Thoracic aorta (tissue), 2 donors: ENCODE measurements at places on chromosomes 1 and 21. TPM values are rescaled to one million over a fixed set of nuclear protein-coding genes. Genes with fewer than 3 reads are reported as not detected.

DNA sequence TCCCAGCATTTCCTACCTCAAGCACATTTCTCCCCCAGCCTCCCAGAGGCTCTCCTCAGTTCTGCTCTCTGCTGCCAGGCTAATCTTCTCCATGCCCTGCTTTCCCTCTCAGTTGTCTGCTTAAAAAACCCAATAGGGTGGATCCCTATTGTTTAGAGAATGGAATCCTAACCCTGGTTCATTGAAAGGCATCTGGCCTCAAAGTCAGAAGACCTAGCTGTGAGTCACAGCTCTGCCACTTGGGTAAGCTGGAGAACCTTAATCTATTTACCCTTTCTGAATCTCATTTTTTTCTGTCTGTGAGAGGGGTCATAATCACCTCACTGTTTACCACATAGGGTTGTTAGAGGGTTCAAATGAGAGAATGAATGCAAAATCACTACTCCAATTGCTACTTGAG lies 12.5 kb upstream of the MYOC start:
- no peak for DNase-seq

DNA sequence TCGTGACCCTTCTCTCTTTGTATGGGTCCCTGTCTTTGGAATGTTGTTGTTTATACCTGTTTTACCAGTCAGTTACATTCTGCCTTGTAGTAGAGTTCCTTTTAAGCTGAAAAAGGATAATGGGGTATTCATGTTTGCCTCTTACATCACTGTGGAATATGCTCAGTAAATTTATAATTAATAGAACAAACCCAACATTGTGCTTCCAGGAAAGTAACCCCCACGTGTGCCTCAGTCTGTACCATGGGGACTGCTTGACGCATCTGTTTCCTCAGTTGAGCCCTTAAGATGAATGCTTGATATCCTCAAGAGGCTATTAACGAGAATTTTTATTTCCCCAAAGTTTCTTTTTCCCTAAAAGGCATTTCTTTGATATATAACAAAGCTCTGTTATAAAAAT lies 73.4 kb downstream of the ST6GALNAC3 start:
- DNase-seq, result no peak

LIPI gene
- total RNA-seq, result not detected

DNA sequence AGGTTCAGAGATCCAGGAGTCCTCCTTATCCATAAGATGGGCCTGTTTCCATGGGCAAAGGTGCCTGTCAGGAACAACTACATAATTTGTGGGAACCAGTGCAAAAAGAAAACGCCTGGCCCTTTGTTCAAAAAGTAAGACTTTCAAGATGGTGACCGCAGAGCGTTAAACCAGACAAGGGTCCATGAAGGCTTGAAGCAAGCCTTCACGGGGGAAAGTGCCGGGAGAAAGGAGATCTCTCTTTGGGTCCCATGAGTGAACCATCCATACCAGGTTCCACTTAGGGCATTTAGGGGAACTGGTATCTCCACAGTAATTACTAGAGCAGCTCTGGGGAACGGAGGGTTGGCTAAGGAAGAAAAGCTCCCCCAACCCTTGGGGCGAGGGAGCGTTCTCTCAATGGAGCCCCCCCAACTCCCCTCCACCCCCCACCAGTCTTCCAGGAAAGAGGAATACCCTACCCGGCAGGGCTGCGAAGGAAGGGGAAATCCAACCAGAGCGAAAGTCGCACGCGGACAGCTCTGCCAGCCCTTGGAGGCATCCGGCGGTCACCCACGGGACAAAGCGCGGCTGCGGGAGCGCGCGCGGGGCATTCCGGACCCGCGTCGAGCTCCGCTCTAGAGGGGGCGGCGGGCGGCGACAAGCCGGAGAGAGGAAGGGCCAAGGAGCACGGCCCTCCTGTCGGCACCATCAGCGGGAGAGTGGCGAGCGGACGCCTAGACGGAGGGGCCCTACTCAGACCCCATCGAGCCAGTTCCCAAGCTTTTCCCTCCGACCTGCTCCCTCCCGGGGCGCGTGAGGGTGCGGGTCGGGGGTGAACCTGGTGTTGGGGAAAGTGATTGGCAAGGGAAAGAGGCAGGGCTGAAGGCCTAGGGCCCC lies 687 bp upstream of the RASSF5 start:
- DNase-seq, result no peak

GRCh38 chr1:64545118-64545843 lies 75.4 kb downstream of the CACHD1 start:
- no peak for DNase-seq

RAB42 gene
- 0.95 TPM for total RNA-seq

SLC45A1 gene
- total RNA-seq, result 6.0 TPM

- no peak for DNase-seq
Measured at GRCh38 chr21:45381865-45382696, 22.9 kb upstream of the COL18A1 start.

DNA sequence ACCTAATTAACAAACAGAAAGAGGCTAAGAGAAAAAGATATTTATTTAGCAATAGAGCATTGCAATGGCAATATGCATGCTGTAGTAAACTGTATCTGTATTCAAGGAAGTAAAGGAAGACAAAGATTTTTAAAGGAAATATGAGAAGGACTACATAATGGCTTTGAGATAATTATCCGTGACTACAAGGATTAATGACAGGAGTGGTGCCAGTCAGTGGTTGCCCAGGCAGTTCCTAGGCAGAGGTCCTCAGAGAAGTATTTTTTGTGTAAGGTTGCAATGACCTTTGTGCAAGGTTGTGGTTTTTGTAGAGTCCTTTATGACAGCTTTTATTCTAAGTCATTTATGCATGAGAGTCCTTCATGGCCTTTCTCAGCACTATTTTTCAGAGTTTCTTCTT lies 711.1 kb upstream of the CHRM3 start:
- no peak for DNase-seq

ACKR1 gene
- 177 TPM for total RNA-seq

GRCh38 chr1:77036560-77036959 lies 169.3 kb downstream of the ST6GALNAC5 start:
- no peak for DNase-seq

DNA sequence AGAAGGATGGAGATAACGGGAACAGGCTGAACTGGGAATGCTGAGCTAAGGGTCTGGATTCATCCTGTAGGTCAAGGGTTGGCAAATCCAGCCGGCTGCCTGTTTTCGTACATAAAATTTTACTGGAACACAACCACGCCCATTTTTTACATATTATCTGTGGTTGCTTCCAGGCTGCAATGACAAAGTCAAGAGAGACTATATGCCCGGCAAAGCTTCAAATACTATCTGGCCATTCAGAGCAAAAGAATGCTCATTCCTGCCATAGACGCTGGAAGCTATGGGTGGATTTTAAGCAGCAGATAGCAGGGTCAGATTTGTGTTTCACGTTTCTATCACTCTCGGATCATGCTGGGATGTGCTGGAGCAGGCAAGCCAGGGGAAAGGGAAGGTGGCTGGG lies 137.9 kb upstream of the EDN2 start:
- DNase-seq, result no peak

SLAMF6 gene
- 5.6 TPM for total RNA-seq

- no peak for DNase-seq
Measured at GRCh38 chr1:199510314-199510713, 517.2 kb upstream of the NR5A2 start.

DNA sequence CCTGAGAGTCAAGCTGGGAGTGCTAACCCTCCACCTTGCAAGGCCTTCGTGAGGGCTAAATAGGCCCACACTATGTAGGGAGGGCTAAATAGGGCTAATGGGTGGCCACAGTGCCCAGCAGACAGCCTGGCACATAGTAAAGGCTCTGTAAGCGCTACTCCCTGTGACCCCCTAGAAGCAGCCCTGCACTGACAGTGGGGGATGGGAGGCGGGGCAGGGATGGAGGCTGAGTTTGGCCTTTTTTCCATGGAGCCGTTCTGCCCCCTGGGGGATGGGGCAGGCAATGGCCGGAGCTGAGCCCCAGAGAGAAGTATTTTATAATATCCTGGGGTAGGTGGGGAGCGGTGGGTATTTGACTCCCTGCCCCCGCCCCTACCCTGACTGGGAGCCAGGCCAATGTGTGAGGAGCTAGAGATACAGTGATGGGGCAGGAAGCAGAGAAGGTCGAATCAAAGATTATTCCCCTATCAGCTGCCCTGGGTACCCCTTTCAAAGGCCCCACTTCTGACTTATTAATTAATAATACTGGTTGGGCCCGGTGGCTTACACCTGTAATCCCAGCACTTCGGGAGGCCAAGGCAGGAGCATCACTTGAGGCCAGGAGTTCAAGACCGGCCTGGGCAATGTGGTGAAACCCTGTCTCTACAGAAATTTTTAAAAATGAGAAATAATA lies 42.3 kb downstream of the LACTBL1 start:
- no peak for DNase-seq

DNA sequence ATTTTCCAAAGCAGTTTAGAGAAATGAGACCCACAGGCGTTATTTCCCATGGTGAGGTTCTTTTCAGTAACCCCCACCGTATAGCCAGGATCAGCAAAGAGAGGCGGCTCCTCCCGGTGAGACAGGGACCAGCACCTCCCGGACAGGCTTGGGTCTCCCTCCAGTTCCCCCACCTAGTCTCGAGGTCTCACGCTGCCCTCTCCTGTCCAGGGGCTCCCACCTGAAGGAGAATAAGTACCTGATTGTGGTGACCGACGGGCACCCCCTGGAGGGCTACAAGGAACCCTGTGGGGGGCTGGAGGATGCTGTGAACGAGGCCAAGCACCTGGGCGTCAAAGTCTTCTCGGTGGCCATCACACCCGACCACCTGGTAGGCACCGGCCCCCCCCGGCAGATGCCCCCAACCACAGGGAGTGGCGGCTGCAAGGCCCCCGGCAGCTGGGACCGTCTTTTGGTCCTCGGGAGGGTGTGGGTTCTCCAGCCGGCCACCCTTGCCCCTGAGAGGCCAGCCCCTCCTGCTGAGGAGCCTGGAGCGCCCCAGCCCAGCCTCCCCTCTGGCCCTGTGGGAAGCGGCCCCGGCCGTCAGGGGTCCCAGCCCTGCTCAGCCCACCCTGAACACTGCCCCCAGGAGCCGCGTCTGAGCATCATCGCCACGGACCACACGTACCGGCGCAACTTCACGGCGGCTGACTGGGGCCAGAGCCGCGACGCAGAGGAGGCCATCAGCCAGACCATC lies 4.9 kb downstream of the COL6A1 start:
- DNase-seq, result no peak

GRCh38 chr1:182631053-182631677 lies 27.0 kb upstream of the RGS16 start:
- DNase-seq, result no peak

- DNase-seq, result no peak
Measured at GRCh38 chr1:56573311-56573710, 6.1 kb downstream of the PLPP3 start.

DNA sequence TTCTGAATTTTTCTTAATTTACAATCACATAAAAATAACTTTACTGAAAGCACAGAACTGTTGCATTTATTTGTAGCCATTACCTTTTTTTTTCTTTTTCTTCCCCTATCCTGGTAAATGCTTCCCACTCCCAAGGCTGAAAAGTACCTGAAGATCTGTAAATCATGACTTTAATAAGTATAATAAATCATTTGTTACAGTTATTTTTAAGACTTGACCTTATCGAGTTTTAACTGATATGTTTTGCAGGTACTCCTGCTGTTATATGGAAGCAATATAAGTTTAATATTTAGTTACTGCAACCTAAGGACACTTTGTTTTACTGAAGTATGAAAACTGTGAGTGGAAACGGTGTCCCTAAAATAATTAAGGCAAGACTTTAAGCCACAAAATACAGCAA lies 142.6 kb downstream of the TTLL7 start:
- DNase-seq, result no peak

MROH9 gene
- not detected for total RNA-seq

SLC1A7 gene
- 0.42 TPM for total RNA-seq

RXFP4 gene
- not detected for total RNA-seq

TMEM240 gene
- 11.1 TPM for total RNA-seq

DNA sequence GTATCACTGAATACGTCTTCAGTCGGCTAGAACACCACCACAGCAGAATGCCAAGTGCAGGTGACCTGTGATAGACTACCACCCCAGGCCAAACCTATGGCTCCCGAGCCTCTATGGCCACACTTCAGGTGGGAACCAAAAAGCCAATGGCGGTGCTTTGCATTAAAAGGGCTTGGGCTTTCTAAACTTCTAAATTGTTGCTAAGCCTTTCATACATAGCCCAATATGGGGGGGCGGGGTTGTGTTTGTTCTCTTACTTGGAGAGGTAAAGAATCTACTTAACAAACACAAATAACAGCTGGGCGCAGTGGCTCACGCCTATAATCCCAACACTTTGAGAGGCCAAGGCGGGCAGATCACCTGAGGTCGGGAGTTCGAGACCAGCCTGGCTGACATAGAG lies 19.7 kb downstream of the USP48 start:
- no peak for DNase-seq

DNA sequence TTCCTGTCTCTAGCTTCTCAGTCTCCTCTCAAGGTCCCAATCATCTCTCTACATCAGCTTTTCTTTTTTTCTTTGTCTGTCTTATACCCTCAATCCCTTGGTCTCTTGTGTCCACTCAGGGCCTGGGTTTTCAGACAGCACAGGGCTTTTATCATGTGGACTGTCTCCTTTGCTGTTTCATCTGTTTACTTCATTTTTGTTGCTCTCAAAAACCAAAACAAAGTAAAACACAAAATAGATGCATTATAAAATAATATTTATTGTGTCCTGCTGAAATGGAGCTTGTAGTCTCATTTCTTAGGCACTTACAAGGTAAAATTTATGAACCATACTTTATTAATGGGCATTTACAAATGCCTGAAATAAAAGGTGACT lies 17.8 kb upstream of the SLAMF6 start:
- no peak for DNase-seq

GRCh38 chr1:26161415-26162219 lies 2.7 kb downstream of the FAM110D start:
- no peak for DNase-seq

GRCh38 chr1:2315674-2316450 lies 75.5 kb downstream of the MORN1 start:
- no peak for DNase-seq

DNA sequence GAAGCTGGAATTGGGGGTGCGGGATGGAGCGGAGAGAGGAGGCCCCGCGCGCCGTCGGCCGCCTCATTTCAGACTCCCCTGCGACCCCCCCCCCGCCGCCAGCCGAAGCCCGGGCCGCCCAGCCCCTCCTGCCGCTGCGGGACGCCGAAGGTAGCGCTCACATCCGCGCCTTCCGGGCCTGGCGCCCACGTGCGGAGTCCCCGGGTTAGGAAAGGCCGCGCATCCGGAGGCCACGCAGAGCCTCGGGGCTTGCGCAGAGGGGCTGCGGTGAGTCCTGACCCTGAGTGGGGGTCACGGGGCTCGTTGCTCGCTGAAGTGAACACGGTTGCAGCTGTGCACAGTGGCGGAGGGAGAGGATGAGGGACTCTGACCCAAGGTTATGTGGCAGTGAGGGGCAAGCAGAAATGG lies 552 bp upstream of the ZNF496 start:
- DNase-seq, result no peak

SLC41A1 gene
- total RNA-seq, result 26.7 TPM

DNA sequence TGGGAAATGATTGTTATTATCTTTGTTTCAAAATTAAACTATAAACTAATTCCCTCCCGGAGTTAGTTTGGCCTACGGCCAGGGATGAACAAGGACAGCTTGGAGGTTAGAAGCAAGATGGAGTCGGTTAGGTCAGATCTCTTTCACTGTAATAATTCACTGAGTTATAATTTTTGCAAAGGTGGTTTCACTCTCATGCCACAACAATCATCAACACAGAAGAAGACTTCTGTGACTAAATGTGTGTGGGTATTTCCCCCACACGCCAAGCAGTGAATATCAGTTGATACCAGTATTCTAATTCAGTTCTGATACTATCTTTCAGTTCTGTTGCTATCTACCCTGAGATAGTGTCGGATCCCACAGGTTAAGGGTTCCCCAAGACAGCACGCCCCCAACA lies 215.1 kb downstream of the S1PR1 start:
- no peak for DNase-seq
